Stimulated activated CD4-positive, alpha-beta T cell treated with anti-CD3 and anti-CD28 coated beads, Interleukin-12 subunit alpha, Interleukin-12 subunit beta, amount 100 ng/mL, for 4 hours (primary cell): ENCODE measurements at places on chromosomes 7 and 10.

DNA sequence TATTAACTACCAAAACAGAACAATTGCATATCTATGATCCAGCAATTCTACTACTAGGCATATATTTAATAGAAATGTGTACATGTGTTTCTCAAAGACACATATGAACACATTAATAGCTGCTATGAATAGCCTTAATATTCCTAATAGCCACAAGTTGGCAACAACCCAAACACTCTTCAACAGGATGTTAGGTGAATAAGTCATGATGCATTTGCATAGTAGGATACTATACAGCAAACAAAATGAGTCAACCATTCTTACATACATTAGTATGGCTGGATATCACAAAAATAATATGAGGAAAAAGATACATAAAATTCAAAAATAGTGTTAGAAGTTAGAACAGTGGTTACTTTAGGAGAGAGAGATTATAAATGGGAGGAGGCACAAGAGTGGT is 26.8 kb upstream of the ZNF746 start:
- DNase-seq: no peak

DNA sequence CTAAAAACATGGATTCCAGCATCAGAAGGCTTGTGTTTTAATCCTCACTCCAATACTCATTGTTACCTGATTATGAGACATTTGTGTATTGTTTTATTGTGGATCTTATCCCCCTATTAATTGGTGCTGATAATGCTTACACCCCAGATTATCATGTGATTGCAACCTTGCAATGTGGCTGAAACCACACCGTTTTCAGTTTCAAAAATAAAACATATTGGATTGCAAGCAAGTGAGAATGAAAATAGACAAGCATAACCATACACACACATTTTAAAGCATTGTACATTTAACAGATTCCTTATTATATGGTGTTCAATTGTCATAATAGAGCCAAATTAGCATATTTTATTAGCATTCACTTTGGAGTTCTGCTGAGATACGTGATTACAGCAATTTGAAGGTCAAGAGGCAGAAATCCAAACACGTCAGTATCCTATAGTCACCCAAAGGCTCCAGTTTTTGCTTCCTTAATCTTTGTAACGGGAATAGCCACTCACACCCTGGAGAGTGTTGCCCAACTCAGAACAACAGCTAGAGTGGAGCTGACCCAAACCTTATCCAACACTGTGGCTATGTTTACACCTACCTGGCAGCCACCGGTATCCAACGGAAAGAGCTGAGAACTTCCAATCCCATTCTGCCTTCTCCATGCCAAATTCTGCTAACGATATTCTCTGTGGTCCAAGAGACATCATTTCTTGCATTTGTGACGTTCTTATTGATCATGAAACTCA is 317.1 kb upstream of the KLF6 start:
- DNase-seq: no peak

DNA sequence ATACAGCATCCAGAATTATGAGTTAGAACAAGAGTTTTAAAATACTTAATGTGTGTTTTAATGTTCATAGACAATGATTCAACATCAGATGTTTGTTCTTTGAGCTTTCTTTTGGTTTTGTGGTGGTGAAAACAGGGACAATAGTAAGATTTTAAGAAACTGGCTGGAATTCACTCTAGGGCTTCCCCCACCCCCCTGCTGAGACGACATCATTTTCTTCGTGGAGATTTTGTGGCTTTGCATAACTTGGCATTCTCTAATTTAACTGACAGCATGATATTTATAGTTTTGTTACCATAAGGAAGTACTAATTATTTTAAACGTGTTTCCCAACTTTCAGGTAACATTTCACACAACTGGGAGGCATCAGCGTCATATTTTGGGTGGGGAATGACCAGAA is 184.1 kb downstream of the BICC1 start:
- no peak for DNase-seq

DNA sequence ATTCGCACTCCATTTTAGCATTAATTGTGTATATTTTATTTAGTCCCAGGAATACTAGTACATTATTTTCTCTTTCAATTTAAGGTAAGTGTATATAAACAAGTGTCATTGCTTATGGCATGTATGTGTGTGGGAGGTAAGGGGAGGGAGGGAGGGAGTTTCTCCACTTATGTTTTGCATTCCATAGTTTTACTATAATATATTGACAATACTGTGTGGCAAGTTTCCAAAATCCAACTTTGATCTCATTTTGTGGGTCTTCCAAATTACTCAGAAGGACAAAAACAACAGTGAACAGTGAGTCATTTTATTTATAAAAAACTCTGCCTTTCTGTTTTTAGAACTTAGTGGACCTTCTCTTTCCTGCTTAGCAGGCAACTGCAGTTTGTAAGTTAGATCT is 102.3 kb upstream of the SEMA3E start:
- DNase-seq: no peak
